ENCODE measurements at places on chromosomes 16 and 17.

DNA sequence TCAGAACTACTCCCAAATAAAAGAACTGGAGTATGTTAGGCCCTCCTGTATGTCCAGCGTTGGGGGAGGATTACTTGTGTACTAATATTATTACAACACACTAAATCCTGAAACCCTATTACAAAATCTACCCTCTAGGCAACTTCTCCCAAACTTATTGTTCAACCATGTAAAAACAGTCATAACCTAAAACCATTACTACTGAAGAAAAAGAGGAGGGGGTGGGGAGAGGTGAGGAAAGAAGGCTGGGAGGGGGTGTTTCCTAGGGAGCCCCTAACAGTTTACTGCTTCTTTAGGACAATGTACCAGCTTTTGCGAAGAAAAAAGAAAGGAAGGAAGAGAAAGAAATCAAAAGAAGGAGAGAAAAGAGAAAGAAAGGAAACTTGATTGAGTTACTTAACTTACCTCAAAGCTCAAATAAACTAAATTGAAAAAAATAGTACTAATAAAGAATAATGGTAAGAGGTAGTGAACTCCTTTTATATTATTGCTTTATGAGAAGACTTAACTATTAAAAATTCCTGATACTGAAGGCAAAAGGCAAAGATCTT lies 2.3 kb downstream of the SALL1 start:
- DNase-seq = no peak

DNA sequence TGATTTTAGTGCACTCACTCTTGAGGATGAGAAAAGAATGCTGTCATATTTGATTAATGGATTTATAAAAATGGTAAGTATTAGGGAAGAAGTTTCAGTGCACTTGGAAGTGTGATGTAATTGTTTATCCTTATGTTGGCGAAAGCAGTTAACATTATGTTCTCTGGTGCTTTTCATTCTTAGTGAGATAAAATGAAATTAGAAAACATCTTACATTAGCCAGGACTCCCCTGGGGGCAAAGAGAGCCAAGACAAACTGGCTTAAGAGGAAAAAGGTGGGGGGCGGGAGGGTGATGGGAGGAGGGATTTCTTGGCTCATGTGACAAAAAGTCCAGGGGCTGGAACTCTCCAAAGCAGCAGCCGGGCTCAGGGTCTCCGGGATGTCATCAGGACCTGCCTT lies 73.2 kb downstream of the KNOP1 start:
- DNase-seq = no peak

GRCh38 chr17:64648234-64648633 lies 13.9 kb downstream of the SMURF2 start:
- DNase-seq = no peak

DNA sequence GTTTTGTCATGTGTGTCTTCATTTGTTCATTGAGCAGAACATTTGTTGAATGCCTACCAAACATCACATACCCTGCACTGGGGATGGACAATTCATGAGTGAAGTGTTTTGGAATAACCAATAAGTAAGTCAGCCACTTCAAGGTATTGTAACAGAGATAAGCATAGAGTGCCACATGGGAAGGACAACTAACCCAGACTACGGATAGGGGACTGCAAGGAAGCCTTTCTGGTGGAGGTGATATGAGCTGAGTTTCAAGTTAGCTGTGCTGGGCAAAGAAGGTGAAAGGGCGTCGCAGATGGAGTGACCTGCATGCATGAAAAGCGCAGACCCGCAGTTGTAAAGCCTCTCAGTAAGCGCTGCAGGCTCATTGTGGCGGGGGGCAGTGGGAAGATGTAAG lies 78.8 kb downstream of the TNRC6C start:
- no peak for DNase-seq

DNA sequence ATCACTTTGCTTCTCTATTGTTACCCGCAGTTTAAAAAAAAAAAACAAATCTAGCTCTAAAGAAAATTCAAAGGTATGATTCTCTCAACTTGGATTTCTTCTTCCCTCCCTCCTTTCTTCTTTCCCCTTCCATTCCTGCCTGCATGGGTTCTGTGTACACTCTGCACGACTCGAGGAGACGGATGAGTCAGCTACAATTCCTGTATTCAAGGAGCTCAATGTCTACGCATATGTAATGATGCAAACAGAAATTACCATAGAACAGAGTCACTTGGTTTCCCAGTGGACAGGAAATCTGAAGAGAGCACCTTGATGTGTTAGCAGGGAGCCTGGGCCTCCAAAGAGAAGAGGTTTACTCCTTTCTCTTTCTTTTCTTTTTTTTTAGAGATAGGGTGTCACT lies 92.3 kb downstream of the VPS53 start:
- no peak for DNase-seq

DNA sequence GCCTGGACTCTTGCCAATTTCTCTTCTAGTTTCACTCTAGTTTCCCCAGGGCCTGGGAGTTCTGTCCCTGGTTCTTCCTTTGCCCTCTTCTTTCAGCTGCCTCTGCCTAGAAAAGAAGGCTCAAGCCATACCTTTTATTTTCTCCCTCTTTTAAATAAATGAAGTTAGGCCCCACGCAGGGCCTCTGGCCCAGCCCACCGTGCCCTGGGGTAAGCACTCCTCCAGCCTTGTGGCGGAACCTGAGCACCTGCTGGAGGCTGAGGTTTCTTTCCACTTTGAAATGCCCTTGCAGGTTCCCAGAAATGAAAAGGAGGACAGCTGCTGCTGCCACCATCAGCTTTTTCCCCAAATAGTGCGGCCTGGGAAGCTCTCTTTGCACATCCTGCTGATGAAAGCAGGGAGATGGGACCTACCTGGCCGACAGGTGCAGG lies 139.4 kb downstream of the CCDC182 start:
- no peak for DNase-seq

GRCh38 chr16:82201351-82201750 lies 31.3 kb upstream of the MPHOSPH6 start:
- DNase-seq = no peak

DNA sequence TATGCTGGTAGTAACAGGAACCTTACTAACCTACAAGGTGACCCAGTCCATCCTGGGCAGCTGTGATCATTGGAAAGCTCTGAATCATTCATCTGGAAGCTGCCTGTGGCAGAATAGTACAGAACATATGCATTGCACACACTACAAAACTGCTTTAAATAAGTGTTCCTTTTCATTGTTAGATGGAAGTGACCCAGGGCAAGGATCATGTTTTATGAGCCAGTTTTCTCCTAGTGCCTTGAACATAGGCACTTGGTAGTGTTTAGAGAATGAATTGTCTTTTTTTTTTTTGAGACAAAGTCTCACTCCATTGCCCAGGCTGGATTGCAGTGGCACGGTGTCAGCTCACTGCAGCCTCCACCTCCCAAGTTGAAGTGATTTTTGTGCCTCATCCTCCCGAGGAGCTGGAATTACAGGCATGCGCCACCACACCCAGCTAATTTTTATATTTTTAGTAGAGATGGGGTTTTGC lies 55.4 kb downstream of the TENT4B start:
- DNase-seq = no peak

GRCh38 chr16:57367116-57367752 lies 5.1 kb upstream of the CX3CL1 start:
- DNase-seq = no peak

- no peak for DNase-seq
Observed at GRCh38 chr16:72264771-72265170, 92.8 kb upstream of the PMFBP1 start.

DNA sequence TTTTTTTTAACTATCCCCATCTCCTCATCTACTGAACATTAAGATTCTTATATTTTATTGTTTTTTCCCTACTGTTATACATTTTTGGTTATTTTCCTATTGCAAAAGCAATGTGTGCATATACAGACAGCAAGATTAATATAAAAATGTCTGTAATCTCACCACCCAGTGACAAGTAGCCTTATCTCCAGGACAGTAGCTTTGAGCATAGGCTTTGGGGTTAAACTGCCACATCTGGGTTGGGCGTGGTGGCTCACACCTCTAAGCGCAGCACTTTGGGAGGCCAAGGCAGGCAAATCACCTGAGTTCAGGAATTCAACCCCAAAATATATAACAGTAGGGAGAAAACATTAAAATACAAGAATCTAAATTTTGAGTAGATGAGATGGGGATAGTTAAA lies 27.4 kb upstream of the SSTR2 start:
- DNase-seq = no peak

DNA sequence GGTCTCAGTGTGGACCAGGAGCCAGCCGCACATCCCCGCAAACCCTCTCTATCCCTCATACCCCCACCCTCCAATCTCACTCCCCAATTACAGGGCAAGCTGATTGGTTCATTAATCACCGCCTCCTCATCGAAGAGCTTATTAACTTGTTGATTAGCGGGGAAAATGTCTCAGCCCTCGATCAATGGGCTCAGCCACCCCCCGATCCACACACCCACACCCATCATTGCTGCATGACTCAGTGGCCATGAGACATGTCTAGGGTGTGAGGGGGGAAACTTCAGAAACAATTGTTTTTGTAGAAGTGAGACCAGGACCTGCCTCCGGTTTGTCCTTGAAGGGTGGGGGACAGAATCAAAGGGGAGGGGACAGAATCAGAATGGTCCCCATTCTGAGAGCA lies 2.5 kb upstream of the PYY start:
- DNase-seq = no peak

GRCh38 chr17:42163113-42163512 lies 8.3 kb upstream of the RAB5C start:
- DNase-seq = no peak

DNA sequence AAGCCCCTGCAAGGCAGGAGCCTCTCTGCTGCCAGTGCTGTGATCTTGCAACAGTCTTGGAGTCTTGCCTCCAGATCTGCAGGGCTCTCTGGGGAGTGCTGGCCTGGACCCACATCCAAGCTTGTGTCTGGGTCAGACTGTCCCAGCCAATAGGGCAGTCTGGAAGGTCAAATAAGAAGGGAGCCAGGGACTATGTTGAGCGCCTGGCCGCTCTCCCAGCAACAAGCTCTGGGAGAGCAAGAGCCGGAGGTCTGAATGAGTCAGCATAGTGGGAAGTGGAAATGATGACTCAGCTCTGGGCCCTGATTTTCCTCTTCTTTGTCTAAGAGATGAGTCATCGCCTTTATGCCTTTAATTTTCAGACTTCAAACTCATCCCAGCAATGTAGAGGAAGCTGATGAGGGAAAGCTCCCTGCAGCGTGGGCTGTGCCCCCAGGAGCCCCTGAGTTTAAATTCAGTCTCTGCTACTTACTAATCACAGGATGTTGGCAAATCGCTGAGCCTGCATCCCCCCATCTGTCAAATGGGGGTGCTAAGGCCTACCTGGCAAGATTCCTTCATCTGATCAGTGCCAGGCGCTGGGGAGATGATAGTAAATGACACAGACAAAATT lies 43.6 kb upstream of the HAPSTR1 start:
- DNase-seq = peak; percentile 29

DNA sequence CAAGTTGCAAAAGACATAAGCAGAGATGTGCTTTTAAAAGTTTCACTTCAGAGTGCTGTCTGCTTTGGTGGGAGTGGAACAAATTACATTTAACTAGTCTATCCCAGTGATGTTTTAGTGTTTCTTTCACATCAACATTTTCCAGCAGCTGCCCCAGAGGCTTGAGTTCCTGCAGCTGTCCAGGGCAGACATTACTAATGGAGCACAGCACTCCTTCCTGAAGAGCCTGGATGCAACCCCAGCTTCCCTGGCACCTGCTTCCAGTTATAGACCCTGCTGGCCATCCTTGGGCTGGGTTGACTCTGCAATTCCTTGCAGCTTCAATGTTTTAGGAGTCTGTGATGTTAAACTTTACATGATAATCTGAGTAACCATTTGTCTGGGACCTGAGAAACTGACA lies 61.4 kb upstream of the PIRT start:
- DNase-seq = no peak

DNA sequence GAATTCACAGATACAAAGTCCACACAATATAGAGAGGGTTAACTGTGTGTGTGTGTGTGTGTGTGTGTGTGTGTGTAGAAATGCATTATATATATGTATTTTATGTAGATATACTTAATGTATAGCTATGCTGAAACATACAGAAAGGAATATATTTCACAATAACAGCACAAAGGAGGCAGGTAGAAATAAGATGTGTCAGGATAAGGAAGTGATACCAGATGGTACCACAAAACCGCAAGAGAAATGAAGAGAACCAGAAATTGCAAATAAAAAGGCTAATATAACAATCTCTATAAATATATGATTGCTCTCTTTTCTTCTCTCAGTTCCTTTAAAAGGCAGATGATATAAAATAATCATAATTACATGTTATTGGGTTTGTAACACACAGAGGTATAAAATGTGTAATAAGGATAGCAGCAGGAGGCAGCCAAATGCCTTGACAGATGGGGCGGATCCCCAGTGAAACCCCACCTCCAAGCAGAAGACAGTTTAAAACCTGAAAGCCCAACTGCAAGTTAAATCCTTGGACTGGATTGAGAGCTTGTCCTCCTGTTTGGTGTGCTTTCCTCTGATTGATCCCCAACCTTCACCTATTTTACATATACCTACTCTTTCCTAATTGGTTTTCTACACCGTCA lies 365.4 kb upstream of the C16orf82 start:
- DNase-seq = no peak

DNA sequence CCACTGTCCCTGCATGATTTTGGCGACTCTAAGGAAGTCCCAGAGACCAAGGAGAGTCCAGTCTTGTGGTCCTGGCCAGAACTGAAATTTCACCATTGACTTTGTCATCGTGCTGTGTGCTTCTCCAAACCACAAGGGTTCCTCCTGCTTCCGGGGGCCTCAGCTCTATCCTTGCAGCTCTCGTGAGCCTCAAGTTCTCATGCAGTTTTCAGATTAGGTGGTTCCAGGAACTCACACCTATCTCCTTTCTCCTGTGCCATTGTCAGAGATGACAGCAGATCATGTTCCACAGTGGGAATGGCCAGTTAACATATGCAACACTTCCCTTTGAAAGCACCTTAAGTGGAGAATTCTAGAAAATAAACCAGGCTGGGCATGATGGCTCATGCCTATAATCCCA lies 97.9 kb upstream of the CRHR1 start:
- no peak for DNase-seq

GRCh38 chr16:26197707-26198106 lies 505.9 kb downstream of the HS3ST4 start:
- no peak for DNase-seq

DNA sequence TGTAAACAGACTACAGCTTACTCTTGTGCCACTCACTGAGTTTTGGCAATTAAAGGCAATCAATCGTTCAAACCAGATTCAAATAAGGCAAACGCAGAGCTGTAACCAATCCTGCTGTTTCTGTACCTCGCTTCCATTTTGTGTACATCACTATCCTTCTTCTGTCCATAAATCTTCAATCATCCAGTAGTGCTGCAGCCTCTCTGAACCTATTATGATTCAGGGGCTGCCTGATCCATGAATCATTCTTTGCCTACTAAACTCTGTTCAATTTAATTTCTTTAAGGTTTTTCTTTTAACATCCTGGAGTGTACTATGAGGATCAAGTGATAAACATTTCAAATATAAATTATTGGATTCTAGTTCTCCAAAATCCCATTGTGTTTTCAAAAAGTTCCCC lies 93.9 kb downstream of the CEP112 start:
- DNase-seq = no peak

- no peak for DNase-seq
Observed at GRCh38 chr16:49278567-49278827, 3.1 kb downstream of the CBLN1 start.

- no peak for DNase-seq
Observed at GRCh38 chr17:77366206-77366557, 225.4 kb downstream of the SEC14L1 start.
